ENCODE measurements at places on chromosomes 1 and 21. TPM values are rescaled to one million over a fixed set of nuclear protein-coding genes. Genes with fewer than 3 reads are reported as not detected.

The SLC1A7 gene
- 0.48 TPM for polyA plus RNA-seq

The EXTL1 gene
- 4.6 TPM for polyA plus RNA-seq

DNA sequence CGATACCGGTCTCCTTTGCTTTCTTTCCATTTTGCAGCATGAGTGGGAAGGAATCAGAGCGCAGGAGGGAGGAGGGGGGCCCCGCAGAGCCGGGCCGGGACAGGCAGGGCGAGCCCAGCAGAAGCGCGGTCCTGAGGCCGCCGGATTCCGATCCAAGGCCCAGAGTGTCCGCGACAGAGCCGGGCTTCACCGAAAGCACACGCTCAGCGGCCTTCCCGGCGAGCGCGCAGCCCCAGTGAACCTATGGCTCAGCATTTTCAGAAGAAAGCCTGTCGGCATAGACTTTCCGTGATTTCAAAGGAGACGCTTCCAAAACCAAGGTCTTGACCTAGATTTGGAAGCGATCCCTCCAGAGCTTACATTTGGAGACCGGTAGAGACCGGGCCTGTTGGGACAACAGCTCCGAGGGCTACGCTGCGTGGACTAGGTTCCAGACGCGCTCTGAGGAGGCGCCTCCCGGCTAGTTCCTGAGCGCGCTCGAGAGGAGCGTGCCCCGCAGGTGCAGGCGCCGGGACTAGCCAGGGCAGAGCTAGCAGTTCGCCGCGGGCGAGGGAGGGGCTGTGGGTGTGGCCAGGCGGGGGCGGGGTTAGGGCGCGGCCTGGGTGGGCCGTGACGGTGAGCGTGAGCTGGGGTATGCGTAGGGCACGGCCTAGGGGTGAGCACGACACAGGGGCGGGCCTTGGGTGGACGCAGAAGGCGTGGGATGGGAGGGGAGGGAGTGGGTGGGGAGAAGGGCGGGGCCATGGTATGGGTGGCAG, 27.8 kb upstream of the PRSS38 start:
- peak; percentile 88 for DNase-seq

The PLD5 gene
- 0.88 TPM for polyA plus RNA-seq

DNA sequence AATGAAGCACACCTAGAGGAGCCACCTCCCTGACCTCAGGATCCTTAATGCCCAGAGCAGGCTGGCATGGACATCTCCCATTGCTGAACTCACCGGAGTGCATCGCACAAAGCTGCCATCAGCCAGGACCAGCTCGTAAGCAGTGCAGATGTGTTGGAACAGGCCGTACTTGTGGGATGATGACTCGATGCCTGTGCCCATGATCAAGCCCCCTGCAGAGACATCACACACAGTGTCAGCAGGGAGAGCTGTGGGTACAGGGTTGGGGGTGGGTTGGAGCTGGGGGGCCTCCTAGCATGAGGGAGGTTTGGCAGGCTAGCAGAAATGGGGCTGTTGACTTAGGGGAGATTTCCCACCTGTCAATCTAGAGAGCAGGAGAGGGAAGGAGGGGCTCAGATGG, 12.0 kb downstream of the DHCR24 start:
- DNase-seq, result no peak

DNA sequence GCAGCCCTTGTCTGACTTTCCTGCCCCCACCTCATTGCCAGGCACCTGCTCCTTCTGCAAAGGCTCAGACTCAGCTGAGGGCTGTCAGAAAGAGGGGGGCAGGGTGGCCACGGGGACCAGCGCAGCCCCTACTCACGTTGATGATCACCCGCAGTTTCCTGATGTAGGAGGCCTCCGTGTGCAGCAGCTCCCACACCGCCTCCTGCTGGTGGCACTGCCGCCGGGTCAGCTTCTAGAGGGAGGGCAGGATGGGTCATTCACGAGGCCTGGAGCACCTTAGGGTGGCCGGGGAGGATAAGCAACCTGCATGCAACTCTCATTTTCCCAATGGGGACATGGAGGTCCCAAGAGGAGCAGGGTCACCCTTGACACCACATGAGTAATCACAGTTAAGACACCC, 6.4 kb upstream of the TNFRSF25 start:
- no peak for DNase-seq

DNA sequence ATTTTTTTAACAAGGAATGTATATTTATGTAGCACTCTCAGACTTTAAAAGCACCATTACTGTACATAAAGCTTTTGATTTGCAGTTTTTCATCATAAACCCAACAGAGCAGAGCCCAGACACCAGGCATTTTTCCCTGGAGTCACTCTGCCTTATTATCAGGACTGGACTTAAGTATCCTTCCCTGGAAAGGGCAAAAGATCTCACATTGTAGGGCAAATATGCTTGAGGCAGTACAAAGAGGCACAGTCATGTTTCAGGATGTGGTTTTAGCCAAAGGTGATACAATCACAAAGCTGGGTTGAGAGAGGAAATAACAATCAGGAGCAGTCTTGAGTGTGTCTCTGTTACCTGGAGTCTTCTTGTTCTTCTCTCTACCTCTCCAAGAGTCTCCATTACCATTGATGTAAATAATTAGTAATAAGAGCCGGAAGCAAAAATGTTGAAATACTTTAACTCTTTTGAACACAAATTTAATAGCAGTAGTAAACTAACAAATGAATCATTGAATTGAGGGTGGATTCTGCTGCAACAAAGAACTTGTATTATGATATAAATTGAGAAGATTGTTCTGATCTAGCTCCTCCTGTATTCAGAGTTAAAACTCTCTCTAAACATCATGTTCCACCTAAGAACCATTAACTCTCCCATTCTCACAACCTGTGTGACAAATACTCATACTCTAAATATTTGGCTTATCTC, 160.5 kb downstream of the LTN1 start:
- no peak for DNase-seq

GRCh38 chr1:117150316-117150715, 28.8 kb upstream of the TRIM45 start:
- no peak for DNase-seq

DNA sequence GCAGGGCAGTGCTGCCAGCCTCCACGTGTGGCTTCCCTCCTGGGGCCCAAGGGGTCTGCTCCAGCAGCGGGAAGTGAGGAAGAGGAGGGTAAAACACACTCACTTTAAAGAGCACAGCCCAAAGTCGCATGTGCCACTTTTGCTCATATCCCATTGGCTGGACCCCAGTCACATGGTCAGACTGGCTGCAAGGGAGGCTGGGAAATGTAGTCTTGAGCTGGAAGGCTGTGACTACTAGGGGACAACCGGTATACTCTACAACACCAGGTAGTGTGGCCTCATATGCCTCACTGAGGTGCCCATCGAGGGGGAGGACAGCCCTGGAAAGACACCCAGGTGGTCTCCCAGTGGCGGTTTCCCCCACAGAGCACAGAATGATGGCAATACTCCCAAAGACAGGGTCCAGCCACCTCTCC, 45.2 kb downstream of the CAMK2N1 start:
- DNase-seq, result peak; percentile 27

- DNase-seq, result no peak
Observed at GRCh38 chr1:30329802-30330557, 393.4 kb downstream of the MATN1 start.

DNA sequence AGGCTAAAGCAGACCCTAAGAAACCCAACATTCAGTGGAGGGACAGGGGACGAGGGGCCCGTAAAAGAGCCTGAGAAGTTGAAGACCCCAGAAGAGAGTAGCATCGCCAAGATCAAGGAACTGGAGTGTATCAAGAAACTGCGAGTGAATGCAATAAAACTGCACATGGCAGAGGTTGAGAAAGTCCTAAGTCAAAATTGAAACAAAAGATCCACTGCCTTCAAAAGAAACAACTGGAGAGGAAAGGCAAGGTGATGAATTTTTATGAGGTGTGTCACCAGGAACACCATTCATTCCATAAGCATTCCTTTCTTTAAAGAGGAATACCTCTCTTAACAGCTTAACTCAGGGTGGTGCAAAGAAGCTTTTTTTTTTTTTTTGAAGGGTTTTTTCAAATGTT, 38.3 kb upstream of the ADORA3 start:
- DNase-seq, result no peak

The SLC6A9 gene
- polyA plus RNA-seq, result 3.9 TPM
